Activated T-cell treated with anti-CD3 and anti-CD28 coated beads, Interleukin-2, amount 50 U/mL, for 48 hours (primary cell): ENCODE measurements at places on chromosomes 6 and 20.

- DNase-seq: no peak
Observed at GRCh38 chr6:118370722-118371121, 177.4 kb upstream of the PLN start.

GRCh38 chr6:22320750-22321149 is 23.9 kb upstream of the PRL start:
- no peak for DNase-seq

DNA sequence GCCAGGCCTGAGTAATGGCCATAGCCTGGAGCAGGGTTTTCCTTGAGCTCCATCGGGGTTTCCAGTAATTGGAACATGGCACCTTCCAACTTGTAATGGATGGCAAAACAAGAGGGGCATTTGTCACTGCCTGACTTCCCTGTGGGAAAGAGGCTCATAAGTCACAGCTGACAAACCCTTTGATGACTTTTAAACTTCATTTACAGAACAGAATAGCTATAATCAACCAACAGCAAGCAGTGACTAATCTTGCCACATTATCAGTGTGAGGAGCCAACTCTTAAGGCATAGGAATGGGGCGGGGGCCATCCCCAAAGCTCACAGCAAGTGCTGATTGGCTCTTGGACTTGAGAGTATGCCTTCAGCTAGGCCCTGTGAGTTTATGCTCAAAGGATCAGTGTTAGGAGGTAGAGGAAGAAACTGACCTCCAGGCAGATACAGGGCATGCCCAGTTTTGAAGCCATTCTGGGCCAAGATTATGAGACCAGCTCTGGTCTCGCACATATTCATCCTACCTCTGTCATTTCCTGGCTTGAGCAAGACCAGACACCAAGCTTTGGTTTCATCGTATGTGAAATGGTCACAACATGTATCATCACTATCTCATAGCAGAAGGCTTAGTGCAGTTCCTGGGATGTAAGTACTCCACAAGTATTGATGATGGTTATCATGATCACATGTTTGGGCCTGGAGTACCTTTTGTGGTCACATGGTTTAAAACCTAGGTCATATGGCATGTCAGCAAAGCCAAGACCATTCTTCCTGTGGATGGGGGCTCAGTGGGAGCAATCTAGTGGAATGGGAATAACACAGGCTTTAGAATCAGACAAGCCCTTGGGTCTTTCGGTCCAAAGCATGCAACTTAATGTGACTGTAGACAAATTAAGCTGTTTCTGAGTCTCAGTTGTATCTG is 49.2 kb downstream of the EIF2S2 start:
- no peak for DNase-seq

- no peak for DNase-seq
Observed at GRCh38 chr6:169490830-169491229, 211.0 kb downstream of the WDR27 start.

- peak; percentile 31 for DNase-seq
Observed at GRCh38 chr6:110537208-110538123, 61.1 kb upstream of the SLC22A16 start.

GRCh38 chr6:138996524-138996923 is 8.5 kb upstream of the REPS1 start:
- no peak for DNase-seq

GRCh38 chr6:25239059-25239458 is 40.1 kb upstream of the CARMIL1 start:
- no peak for DNase-seq

DNA sequence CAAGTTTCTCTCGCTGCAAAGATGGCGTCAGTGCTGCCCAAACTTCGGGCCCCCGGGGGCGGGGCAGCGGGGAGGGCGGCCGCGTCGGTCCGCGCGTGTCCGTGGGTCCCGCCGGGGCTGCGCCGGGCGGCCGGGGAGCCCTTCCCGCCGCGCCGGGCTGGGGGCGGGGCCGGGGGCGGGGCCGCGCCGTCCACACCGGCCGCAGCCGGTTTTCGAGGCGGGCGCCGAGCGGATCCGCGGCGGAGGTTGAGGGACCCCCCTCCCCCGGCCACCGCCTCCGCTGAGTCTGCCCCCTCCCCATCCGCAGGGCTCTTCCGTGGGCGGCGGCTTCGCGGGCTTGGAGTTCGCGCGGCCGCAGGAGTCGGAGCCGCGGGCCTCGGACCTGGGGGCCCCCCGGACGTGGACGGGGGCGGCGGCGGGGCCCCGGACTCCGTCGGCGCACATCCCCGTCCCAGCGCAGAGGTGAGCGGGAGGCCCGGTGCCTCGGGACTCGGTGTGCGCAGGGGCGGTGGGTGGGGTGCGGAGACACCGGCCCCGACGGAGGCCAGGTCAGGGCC is 572 bp downstream of the SLC2A4RG start:
- DNase-seq: peak; percentile 48

GRCh38 chr6:13216236-13217014 is 111.9 kb downstream of the TBC1D7 start:
- DNase-seq: no peak

GRCh38 chr6:57198926-57199636 is 23.0 kb downstream of the RAB23 start:
- no peak for DNase-seq

DNA sequence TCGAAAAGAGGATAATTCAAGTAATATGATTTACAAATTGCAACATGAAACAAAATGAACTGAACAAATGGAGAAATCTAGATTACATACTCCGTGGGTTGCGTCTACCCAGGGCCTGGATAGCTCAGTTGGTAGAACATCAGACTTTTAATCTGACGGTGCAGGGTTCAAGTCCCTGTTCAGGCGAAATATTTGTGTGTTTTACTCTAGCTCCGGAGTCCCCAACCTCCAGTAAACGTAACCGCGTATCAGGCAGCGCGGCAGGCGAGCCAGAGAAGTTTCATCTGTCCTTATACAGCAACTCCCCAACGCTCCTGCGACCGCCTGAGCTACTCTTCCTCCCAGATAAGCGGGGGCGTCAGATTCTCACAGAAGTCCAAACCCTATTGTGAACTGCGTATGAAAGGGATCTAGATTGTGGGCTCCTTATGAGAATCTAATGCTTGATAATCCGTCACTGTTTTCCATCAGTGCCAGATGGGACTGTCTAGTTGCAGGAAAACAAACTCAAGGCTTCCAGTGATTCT is 176.1 kb downstream of the TRIM27 start:
- DNase-seq: no peak

- no peak for DNase-seq
Observed at GRCh38 chr6:37061157-37061804, 55.8 kb downstream of the FGD2 start.

DNA sequence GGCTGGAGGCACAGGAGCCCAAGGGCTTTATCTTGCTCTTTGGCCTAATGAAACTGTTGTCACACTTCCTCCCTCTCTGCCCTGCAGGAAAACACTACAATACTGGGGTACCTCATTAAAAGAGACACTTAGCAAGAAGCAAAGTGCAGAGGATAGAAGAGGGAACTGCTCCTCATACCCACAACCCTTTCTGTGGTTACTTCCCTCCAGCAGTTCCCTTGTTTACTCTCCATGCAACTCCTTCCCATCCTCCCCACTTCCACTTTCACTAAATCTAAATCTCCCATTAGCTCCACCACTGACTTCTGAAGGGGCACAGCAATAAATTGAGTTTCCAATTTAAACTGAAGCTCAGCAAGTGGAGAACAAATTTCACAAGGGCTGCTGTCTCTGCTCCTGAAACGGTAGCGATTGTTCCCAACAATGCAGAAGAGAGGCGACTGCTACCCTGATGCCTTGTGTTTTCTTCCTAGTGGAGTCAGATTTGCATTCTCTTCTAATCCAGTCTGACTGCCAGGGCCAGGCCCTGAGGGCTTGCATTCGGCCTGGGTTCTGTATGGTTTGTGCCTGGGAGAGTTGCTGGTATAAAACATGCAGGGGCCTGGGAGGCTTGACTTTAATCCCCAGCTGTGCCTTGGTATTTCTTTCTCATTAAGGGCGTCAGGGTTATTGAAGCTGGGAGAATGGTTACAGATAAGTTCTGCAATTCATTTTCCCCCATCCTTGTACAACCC is 454.7 kb downstream of the TFAP2B start:
- no peak for DNase-seq

DNA sequence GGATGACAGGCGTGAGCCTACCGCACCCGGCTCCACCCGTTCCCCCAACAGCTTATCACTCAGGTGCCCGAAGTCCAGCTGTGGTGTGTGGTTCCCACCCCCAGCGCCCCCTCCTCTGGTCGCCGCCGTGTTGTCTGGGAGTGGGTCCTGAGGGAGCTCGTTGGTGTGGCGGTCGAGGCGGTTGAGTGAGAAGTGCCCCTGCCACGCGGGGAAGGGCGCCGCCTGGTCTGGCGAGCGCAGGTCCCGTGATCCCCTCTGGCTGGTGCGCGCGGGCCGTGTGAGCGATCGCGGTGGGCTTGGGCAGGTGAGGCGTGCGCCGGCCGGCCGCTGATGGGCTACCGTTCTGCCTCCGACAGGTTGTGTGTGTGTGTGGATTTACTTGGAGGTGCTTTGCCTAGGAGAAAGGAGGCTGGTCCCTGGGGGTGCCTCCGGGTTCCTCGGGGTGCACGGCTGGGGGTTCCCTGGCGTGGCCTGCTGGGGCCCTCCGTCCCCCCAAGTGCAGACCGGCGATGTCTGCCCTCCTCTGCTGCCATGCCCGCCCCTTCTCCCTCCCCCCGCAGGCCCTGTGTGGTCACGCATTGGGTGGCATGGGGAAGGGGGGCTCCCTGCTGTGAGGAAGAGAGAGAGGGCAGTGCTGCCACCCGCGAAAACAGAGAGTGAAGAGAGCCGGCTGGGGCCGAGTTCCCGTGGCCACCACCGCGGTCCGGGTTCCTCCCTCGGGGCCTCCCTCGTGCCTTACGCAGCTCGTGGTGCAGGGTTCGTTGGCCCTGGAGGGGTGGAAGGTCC is 336.0 kb upstream of the DEFB115 start:
- DNase-seq: no peak

GRCh38 chr20:57844626-57845596 is 135.1 kb upstream of the PMEPA1 start:
- DNase-seq: no peak

GRCh38 chr20:34127792-34128191 is 15.7 kb upstream of the EIF2S2 start:
- no peak for DNase-seq

- no peak for DNase-seq
Observed at GRCh38 chr6:135269481-135269891, 88.4 kb downstream of the MYB start.

DNA sequence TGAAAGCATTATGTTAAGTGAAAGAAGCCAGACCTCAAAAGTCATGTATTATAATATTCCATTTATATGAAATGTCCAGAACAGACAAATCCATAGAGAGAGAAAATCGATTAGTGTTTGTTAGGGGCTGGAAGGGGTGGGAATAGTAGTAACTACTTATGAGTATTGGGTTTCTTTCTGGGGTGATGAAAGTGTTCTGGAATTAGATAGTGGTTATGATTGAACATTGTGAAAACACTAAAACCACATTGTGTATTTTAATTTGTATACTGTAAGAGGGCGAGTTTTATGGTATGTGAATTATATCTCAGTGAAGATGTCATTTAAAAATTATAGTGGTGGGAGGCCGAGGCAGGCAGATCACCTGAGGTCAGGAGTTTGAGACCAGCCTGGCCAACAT is 52.0 kb upstream of the KIF13A start:
- DNase-seq: no peak

DNA sequence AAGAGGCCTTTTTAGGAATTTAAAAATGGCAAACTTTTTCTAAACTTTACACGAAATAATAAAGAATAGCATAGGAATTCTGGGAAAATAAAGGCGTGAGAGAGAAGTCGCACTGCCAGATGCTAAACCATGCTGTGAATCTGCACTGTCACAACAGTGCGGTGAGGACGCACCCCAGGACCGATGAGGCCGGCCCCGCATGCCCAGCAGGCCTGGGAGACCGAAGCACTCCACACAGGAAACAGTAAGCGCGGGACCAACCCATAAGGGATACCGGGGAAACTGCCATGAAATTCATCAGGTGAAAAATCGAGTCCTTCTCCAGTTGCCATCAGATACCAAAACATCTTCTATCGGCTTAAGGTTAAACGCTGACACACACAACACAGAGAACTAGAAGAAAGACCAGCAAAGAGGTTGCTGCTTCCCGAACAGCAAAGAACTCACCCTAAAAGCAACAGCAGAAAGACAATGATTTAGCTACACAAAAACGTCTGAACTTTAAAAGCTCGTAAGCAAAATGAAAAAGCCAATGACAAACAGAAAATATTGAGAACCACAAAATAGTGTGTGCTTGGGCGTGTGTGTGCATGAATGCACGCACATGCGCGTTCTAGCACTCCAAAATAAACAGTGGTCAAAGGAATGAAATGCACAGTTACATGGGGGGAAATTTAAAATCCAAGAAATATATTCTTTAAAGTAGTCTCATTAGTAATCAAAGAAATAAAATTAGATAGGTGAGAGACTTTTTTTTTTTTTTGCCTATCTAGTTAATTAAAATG is 15.4 kb downstream of the RAMACL start:
- no peak for DNase-seq

- no peak for DNase-seq
Observed at GRCh38 chr6:161191671-161192070, 82.2 kb downstream of the AGPAT4 start.

GRCh38 chr6:36933102-36933501 is 21.4 kb upstream of the PI16 start:
- DNase-seq: no peak

GRCh38 chr6:139124887-139125672 is 9.8 kb upstream of the HECA start:
- DNase-seq: peak; percentile 81

GRCh38 chr6:132708771-132709170 is 5.1 kb downstream of the VNN1 start:
- DNase-seq: no peak

DNA sequence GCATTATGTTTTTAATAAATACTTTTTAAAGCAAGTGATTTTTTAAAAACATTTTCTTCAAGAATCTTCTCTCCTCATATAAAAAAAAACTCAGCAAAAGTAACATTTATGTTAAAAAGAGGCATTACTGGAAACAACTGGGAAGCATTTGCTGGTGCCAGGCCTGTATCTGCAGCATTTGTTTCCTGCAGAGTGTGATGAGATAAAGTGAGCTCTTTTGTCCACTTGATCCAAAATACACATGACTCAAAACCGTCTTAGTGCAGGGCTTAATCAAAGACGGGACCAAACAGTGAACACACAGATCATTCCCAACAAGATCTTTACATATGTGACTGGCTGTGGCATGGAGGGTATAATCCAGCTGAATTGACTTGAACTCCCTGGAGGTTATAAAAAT is 28.3 kb upstream of the RIPPLY2 start:
- no peak for DNase-seq

- DNase-seq: no peak
Observed at GRCh38 chr20:46087161-46087560, 2.6 kb downstream of the NCOA5 start.

DNA sequence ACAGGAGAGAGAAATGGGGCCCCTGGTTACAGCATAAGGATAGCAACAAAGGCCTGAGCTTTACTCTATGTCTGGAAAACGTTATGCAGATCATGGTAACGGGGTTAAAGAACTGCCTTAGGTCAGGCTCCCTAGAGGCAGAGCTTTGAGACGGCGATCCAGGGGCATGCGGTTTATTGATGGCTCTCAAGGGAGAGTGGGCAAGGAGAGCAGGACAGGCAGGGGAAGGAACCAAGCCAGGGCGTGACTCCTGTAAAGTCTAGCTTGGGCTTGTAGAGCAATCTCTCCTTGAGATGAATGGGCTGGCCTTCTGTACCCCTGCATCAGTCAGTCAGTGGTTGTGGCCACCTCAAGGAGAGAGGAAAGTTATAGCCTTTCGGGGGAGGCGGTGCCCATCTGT is 12.5 kb upstream of the FERMT1 start:
- no peak for DNase-seq
